Right lobe of liver (tissue), 6 donors: ENCODE measurements at places on chromosomes 6 and 20. TPM values are rescaled to one million over a fixed set of nuclear protein-coding genes. Genes with fewer than 3 reads are reported as not detected.

DNA sequence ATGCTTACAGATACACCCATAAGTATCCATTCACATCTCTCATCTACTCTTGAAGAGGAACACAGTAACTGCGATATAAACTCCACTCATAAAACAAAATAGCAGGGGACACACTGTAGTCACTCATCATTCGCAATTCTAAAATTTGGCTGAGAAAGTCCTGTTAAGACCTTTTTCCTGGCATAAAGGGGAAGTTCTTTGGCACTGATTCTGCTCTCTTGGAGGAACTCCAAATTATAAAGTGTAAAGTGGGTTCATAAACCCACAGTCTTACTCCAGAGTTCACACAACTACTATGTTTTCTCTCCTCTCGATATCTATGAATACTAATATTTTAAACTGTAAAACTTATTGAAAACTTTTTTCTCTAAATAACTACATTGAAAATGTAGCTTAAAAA, 80.6 kb downstream of the ADGB start:
- no peaks in the 10 kb centered on the region for H3K36me3 ChIP-seq
- H3K27me3 ChIP-seq = no peaks in the 10 kb centered on the region
- no peak overlapping the region for H3K4me3 ChIP-seq

GRCh38 chr20:38426006-38426897, 8.9 kb downstream of the SNHG17 start:
- no peaks in the 10 kb centered on the region for H3K27me3 ChIP-seq
- peaks cover 20% of the 10 kb centered on the region for H3K36me3 ChIP-seq
- H3K4me3 ChIP-seq = no peak overlapping the region
- DNase-seq = no peak
- H3K27ac ChIP-seq = no peak overlapping the region

GRCh38 chr6:38688579-38689087, 14.3 kb downstream of the GLO1 start:
- no peak overlapping the region for H3K4me3 ChIP-seq
- H3K36me3 ChIP-seq = peaks cover 5% of the 10 kb centered on the region
- H3K27me3 ChIP-seq = no peaks in the 10 kb centered on the region
- peak; percentile 54 for DNase-seq
- peaks cover 30% of the 10 kb centered on the region for H3K4me1 ChIP-seq

GRCh38 chr6:5567352-5567751, 306.0 kb downstream of the FARS2 start:
- no peak for DNase-seq
- no peaks in the 10 kb centered on the region for H3K27me3 ChIP-seq
- H3K27ac ChIP-seq = no peak overlapping the region
- H3K4me3 ChIP-seq = no peak overlapping the region
- no peaks in the 10 kb centered on the region for H3K4me1 ChIP-seq
- no peaks in the 10 kb centered on the region for H3K36me3 ChIP-seq

GRCh38 chr6:80144753-80145315, 38.4 kb downstream of the BCKDHB start:
- H3K4me1 ChIP-seq = no peaks in the 10 kb centered on the region
- DNase-seq = no peak
- no peaks in the 10 kb centered on the region for H3K27me3 ChIP-seq
- H3K36me3 ChIP-seq = no peaks in the 10 kb centered on the region
- no peak overlapping the region for H3K4me3 ChIP-seq

- no peaks in the 10 kb centered on the region for H3K27me3 ChIP-seq
- DNase-seq = no peak
- no peak overlapping the region for H3K4me3 ChIP-seq
Measured at GRCh38 chr6:158244373-158244772, 67.9 kb upstream of the TULP4 start.

HFE gene
- 15.9 TPM for total RNA-seq
